ENCODE measurements at places on chromosomes 5 and 9. TPM values are rescaled to one million over a fixed set of nuclear protein-coding genes. Genes with fewer than 3 reads are reported as not detected.

GRCh38 chr9:84921175-84921574 lies 251.6 kb downstream of the NTRK2 start:
- DNase-seq: no peak
- H3K36me3 ChIP-seq: no peaks in the 10 kb centered on the region
- no peak overlapping the region for H3K4me3 ChIP-seq
- H3K27me3 ChIP-seq: no peaks in the 10 kb centered on the region
- H3K4me1 ChIP-seq: no peaks in the 10 kb centered on the region
- no peak overlapping the region for H3K27ac ChIP-seq

DNA sequence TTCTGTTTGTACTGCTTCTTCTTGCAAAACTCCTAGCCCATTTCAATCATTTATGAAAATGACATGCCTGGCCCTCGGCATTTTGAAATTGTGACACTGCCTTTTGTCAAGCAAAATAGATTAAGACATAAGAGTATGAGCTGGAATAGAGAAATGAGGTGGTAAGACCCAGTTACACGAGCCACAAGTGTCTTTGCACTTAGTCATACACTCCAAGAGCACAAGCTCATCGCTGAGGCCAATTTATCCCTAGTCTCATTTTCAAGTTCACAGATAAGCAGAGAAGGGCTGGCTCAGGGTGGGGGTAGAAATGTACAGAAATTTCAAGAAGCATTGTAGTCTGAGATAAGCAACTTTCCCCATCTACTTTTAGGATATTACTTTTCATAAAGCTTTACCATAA lies 40.6 kb upstream of the MAP1B start:
- peaks cover 2% of the 10 kb centered on the region for H3K27me3 ChIP-seq
- DNase-seq: no peak
- H3K4me1 ChIP-seq: peaks cover 30% of the 10 kb centered on the region
- H3K36me3 ChIP-seq: no peaks in the 10 kb centered on the region

GRCh38 chr5:115170929-115171510 lies 1.3 kb upstream of the TRIM36 start:
- no peak for DNase-seq
- H3K4me3 ChIP-seq: peak overlapping the region; percentile 84
- H3K36me3 ChIP-seq: no peaks in the 10 kb centered on the region
- peaks cover 14% of the 10 kb centered on the region for H3K4me1 ChIP-seq
- no peak overlapping the region for H3K27ac ChIP-seq

GRCh38 chr5:143116814-143117213 lies 286.7 kb downstream of the NR3C1 start:
- no peaks in the 10 kb centered on the region for H3K27me3 ChIP-seq
- no peak overlapping the region for H3K4me3 ChIP-seq
- H3K27ac ChIP-seq: no peak overlapping the region

DNA sequence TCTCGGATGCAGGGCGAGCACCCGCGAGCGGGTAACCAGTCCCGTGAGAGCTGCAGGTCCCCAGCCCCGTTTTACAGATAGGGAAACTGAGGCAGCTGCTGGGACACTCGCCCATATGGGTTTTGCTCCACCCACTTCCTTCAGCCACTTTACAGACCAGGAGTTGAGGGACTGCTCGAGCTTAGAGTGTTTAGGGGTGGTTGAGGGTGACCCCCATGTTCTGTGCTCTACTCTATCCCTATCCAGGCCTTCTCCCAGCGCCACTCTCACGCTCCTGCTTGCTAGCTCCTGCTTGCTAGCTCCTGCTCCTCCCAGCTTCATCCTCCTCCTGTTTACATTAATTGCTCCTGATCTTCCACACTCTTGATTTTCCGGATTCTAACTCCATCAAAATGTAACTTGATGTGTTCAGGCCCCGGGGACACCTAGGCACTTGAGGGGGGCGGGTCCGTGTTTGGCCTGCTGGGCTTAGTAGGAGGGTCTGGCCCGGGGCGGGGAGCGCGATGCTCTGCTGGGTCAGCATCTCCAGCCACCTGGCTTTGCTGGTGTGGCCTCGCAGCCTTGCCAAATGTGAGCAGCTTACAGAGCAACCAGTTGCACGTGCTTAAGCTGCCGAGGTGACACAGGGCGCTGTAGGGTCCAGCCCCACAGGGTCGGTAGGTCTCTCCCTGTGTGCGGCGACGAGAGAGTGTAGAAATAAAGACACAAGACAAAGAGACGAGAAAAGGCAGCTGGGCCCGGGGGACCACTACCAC lies 1.5 kb upstream of the PTGES2 start:
- H3K27me3 ChIP-seq: peaks cover 17% of the 10 kb centered on the region
- H3K27ac ChIP-seq: no peak overlapping the region
- DNase-seq: peak; percentile 93
- H3K36me3 ChIP-seq: peaks cover 2% of the 10 kb centered on the region
- peak overlapping the region; percentile 97 for H3K4me3 ChIP-seq

DNA sequence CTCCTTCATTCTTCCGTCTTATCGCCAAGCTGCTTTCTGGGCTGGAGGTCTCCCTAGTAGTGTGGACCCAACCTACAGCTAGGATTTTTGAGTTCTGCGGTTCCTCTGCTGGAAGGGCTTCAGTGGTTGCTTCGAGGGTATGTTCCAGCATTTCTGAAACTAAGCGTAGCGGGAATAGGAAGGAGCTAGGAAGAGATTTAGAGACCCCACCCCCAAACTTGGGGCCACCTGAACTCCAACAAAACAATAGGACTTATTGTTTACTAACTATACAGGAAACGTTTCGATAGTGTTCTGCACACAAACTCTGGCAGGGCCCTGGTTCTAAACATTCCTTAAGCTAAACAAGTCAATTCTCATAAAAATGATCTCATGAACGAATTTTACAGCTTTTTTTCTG lies 346.7 kb downstream of the PLK2 start:
- H3K4me3 ChIP-seq: no peak overlapping the region
- H3K27me3 ChIP-seq: no peaks in the 10 kb centered on the region
- no peak overlapping the region for H3K27ac ChIP-seq
- peaks cover 5% of the 10 kb centered on the region for H3K4me1 ChIP-seq
- no peak for DNase-seq
- H3K36me3 ChIP-seq: no peaks in the 10 kb centered on the region

DNA sequence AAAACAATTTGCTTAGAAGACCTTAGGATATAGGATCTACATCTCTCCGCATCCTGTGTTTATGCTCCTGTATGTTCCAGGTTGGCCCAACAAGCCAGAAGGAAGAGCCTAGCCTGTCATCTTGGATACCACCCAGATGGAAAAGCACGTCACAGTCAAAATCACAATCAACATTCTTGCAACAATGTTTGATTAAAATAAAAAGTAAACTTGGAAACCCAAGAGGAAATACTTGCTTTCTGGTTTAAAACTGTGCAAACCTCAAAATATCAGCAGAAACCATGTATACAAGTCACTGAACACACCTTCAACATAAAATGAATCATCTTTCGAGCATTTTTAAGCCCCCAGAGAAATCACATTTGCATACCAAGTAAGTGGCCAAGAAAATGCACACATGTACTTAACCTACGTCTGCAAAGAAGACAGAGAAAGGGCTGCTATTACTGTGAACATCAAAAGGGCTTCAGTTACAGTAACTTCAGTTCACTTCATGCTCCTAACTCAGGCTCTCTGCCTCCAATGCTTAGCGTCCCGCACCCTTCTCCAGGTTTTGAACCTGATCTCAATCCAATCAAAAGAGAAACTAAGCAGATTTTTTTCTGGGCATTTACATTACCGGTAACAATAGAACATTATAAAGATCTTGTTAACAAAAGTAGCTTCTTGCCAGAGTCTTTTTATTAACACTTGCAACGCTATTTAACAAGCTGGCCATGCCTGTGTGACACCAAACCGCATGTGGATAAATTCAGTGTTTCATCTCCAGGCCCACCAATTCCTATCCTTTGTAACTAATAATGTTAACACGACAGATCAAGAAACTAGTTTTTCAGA lies 1.3 kb downstream of the ENC1 start:
- H3K4me1 ChIP-seq: peaks cover 61% of the 10 kb centered on the region
- H3K36me3 ChIP-seq: peaks cover 14% of the 10 kb centered on the region
- H3K27me3 ChIP-seq: no peaks in the 10 kb centered on the region

- no peaks in the 10 kb centered on the region for H3K27me3 ChIP-seq
- no peak for DNase-seq
- no peak overlapping the region for H3K27ac ChIP-seq
- no peak overlapping the region for H3K4me3 ChIP-seq
Measured at GRCh38 chr9:109455861-109456260, 42.2 kb downstream of the PTPN3 start.

- no peaks in the 10 kb centered on the region for H3K27me3 ChIP-seq
- peaks cover 1% of the 10 kb centered on the region for H3K36me3 ChIP-seq
- peak overlapping the region; percentile 84 for H3K27ac ChIP-seq
- H3K4me1 ChIP-seq: peaks cover 29% of the 10 kb centered on the region
- no peak for DNase-seq
- peak overlapping the region; percentile 98 for H3K4me3 ChIP-seq
Measured at GRCh38 chr9:133029994-133030316, 842 bp upstream of the GTF3C5 start.

DNA sequence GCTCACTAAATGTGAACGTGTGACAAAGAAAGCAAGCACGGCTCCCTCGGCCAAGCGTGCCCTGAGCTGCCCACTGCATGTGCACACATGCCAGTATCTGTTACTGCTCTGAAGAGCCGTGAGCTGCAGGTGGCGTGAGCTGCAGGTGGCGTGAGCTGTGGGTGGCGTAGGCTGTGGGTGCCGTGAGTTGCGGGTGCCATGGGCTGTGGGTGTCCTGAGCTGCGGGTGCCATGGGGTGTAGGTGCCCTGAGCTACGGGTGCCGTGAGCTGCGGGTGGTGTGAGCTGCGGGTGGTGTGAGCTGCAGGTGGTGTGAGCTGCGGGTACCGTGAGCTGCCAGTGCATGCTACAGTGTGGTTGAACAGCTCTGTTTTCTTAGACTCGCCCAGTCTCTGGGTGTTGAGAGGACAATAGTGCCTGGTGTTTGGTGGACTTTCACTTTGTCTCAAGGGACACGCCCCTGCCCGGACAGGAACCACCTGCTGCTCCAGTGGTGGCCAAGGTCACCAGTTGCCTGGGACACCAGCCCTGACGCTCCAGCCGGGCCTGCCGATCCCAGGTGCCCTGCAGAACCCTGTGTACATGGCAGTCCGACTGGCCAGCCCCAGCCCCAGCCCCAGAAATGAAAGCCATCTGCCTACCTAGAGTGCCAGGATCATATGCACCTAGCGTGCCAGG lies 6.7 kb downstream of the CCDC187 start:
- no peak overlapping the region for H3K27ac ChIP-seq
- H3K27me3 ChIP-seq: peaks cover 3% of the 10 kb centered on the region
- H3K4me3 ChIP-seq: no peak overlapping the region
- H3K4me1 ChIP-seq: peaks cover 5% of the 10 kb centered on the region

DNA sequence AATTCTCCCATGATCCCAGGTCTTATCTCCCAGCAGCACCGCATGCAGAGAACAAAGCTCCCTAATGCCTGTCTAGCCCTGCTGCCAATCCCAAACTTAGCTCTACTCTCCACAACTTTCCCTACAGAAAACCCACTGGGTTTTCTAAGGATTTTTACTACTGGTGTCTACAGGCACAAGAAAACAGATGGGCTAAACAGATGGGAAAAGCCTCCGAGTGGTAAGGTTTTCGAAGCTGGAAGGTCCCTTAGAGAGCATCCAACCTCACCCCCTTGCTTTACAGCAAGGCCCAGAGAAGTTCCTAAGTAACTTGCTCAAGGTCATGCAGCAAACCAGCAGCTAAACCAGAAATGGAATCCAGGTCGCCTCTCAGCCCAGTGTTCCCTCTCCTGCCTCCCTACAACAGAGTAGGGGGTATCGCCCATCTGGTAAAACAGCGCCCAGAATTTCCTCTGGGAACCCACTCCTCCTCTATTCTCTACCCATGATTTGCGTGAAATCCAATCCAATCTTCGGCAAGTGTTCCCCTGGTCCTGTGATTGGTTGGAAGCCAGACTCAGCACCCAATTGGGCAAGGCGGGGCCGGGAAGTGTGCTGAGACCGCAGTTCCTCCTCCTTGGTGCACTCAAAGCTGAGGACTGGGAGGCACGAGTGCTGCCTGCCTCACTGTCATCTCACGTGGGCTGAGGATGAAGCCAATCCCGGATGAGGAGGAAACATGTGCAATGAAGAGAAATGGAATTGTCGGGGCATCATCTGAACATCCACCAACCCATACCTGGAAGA lies 20.8 kb downstream of the CPLX2 start:
- no peaks in the 10 kb centered on the region for H3K4me1 ChIP-seq
- no peak for DNase-seq
- no peak overlapping the region for H3K27ac ChIP-seq
- H3K4me3 ChIP-seq: no peak overlapping the region

GRCh38 chr9:89606624-89607311 lies 2.0 kb downstream of the GADD45G start:
- peaks cover 37% of the 10 kb centered on the region for H3K4me1 ChIP-seq
- no peak for DNase-seq
- H3K36me3 ChIP-seq: no peaks in the 10 kb centered on the region
- peaks cover 7% of the 10 kb centered on the region for H3K27me3 ChIP-seq
- H3K27ac ChIP-seq: peak overlapping the region; percentile 85

DNA sequence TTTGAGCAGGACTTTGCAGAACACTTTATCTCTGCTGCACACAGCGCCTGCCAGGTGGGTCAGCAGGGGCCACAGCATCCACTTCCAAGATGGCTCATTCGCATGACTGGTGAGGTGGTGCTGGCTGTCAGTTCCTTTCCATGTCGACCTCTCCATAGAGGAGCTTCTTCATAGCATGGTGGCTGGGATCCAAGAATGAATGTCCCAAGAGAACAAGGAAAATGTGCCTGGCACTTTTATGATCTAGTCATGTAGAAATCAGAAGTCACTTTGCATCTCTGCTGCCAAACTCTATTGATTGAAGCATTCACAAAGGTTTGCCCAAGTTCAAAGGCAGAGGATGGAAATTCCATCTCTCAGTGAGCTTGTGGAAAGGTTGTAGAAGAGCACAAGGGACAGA lies 85.0 kb downstream of the GALNT10 start:
- H3K36me3 ChIP-seq: no peaks in the 10 kb centered on the region
- H3K4me1 ChIP-seq: peaks cover 67% of the 10 kb centered on the region
- H3K27me3 ChIP-seq: no peaks in the 10 kb centered on the region
- H3K4me3 ChIP-seq: no peak overlapping the region
- no peak overlapping the region for H3K27ac ChIP-seq

DNA sequence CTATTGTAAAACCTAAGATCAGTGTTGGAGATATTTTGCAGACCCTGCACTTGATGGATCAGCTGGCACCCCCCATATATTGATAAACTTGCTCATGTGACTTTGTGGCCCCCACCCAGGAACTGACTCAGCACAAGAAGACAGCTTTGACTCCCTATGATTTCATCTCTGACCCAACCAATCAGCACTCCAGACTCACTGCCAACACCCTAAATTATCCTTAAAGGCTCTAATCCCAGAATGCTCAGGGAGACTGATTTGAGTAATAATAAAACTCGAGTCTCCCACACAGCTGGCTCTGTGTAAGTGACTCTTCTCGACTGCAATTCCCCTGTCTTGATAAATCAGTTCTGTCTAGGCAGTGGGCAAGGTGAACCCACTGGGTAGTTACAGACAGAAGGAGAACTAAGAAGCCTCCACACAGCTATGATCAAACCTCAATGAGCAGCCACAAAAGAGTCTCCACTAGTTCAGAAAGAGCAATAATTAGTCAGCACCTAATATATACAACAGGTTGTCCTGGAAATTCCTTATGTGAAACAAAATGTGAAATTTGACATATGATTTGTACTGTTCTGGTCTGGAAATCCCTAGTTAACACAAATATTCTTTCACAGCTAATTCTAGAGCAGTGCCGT lies 52.2 kb downstream of the ACTL7B start:
- H3K27me3 ChIP-seq: peaks cover 20% of the 10 kb centered on the region
- no peak overlapping the region for H3K4me3 ChIP-seq
- H3K36me3 ChIP-seq: no peaks in the 10 kb centered on the region

Gene CLIC3
- total RNA-seq: 4.9 TPM

Gene CLK4
- 19.9 TPM for total RNA-seq

Gene PCDHB12
- 2.4 TPM for total RNA-seq

Gene ASTN2
- total RNA-seq: 3.6 TPM

Measured in chondrocyte (in vitro differentiated cells).